ENCODE measurements at places on chromosomes 5 and 9.

GRCh38 chr9:136854113-136854841 lies 2.1 kb downstream of the MAMDC4 start:
- DNase-seq, result no peak

DNA sequence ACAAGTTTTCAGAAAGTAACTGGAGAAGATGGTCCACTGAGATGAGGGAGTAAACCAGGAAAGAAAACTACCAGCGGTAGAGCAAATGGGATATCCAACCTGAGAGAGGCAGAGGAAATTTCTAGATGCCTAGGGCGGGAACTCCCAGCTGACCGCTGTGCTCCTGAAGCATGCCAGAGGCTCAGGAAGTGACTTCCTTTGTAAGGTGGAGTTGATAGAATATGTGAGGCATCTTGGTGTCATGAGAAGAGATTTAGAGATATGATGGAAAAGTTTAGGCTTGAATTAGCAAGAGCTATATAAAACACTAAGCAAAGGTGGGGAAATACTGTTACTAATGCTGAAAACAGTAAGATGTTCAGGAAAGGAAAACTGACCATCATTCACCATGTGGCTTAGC lies 124.1 kb downstream of the C9orf152 start:
- DNase-seq, result no peak

- DNase-seq, result no peak
These were observed 9.7 kb upstream of the RNU6ATAC start for GRCh38 chr9:134174073-134174449.

DNA sequence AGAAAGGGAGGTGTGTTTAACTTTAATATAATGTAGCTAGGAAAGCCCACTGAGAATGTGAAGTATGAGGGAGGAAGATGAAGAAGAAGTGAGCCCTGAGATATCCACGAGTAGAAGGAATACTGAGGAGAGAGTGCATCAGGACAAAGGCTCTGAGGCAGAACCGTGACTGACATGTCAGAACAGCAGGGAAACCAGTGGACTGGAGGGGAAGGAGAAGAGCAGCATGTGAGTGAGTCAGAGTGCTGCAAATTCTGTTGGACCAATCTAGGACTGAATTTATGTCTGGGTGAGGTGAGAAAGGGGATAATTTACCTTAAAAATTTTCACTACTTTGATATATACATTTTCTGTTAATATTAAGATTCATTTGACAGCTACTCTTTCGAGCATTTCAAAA lies 110.3 kb downstream of the ST8SIA4 start:
- no peak for DNase-seq

GRCh38 chr9:137728444-137729311 lies 109.9 kb downstream of the EHMT1 start:
- DNase-seq, result no peak

GRCh38 chr5:167652690-167653089 lies 638.8 kb upstream of the WWC1 start:
- DNase-seq, result no peak

- DNase-seq, result no peak
These were observed 475.3 kb upstream of the RIOK2 start for GRCh38 chr5:97658116-97658900.

- no peak for DNase-seq
These were observed 21.1 kb upstream of the ZNF131 start for GRCh38 chr5:43099640-43100039.

- no peak for DNase-seq
These were observed 71.4 kb upstream of the PHYKPL start for GRCh38 chr5:178304016-178304415.

DNA sequence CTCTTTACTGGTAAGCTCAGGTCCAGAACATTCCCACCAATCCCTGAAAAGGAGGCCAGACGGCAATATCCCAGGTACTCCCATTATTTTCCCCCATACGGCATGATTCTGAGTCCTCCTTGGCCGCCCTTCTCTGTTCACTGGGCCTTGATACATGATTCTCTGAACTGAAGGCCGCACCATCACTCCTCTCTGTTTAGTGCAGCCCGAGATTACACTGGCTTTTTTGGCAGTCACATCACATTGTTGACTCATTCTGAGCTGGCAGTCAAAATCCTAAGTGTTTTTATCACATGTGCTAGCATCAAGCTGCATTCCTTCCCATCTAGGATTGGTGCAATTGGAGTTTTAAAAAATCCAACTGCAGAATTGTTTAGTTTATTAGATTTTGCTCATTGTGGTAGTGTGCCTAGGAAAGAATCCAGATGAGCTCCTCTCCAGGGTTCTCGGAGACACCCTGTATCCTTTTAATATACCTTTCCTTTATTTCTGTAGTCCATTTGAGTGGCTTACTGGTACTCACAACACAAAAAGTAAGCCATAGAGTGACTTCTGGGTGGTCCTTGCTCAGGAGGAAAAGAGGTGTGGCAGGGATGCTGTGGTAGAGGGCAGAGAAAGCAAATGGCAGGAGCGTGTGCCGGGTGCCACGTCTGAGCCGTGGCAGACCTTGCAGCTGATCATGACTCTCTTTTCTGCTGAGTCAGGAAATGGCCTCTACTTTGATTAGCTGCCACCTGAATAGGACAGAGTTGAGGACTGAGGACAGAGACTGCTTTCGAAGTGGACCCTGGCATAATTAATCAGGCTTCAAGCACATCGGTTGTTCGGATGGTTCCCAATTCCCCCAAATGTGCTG lies 121.1 kb upstream of the IL12B start:
- no peak for DNase-seq

DNA sequence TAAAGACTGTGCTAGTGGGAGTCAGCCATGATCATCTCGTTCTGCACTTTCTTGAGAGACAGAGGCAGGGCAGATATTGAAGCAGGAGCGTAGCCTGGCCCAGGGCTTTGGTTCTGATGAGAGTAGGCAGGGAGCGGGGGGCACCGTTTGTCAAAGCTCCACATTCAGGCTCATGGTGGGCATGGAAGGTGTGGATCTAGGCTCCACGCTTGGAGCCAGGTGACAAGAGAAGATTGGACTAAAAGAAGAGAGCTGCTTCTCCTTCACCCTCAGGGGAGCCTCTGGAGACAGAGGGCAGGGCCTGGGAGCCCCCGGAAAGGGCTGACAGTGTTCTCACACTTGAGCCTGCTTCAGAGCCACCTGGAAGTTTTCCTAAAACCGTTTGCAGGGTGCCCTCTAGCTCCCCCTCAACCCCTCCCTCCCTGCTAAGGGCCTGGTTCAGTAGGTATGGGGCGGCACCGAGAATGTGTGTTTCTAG lies 24.7 kb upstream of the FCN2 start:
- DNase-seq, result no peak
